AG04450 (cell line): ENCODE measurements at places on chromosomes 2 and 18.
A peak's percentile ranks its signal among the peaks of the same experiment; 100 is the strongest.

- no peak for DNase-seq
These were observed 166.5 kb downstream of the PTPRM start for GRCh38 chr18:7733642-7734041.

- DNase-seq: no peak
These were observed 131.2 kb downstream of the TMX3 start for GRCh38 chr18:68583685-68584084.

DNA sequence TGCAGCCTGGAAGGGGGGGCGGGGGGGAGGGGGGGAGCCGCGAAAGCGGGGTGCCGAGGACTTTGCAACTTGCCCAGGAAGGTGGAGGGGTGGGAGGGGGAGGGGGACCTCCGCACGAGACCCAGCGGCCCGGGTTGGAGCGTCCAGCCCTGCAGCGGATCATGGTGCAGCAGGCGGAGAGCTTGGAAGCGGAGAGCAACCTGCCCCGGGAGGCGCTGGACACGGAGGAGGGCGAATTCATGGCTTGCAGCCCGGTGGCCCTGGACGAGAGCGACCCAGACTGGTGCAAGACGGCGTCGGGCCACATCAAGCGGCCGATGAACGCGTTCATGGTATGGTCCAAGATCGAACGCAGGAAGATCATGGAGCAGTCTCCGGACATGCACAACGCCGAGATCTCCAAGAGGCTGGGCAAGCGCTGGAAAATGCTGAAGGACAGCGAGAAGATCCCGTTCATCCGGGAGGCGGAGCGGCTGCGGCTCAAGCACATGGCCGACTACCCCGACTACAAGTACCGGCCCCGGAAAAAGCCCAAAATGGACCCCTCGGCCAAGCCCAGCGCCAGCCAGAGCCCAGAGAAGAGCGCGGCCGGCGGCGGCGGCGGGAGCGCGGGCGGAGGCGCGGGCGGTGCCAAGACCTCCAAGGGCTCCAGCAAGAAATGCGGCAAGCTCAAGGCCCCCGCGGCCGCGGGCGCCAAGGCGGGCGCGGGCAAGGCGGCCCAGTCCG lies 540 bp downstream of the SOX11 start:
- DNase-seq: no peak

- DNase-seq: no peak
These were observed 73.6 kb downstream of the ST6GAL2 start for GRCh38 chr2:106812383-106812782.

DNA sequence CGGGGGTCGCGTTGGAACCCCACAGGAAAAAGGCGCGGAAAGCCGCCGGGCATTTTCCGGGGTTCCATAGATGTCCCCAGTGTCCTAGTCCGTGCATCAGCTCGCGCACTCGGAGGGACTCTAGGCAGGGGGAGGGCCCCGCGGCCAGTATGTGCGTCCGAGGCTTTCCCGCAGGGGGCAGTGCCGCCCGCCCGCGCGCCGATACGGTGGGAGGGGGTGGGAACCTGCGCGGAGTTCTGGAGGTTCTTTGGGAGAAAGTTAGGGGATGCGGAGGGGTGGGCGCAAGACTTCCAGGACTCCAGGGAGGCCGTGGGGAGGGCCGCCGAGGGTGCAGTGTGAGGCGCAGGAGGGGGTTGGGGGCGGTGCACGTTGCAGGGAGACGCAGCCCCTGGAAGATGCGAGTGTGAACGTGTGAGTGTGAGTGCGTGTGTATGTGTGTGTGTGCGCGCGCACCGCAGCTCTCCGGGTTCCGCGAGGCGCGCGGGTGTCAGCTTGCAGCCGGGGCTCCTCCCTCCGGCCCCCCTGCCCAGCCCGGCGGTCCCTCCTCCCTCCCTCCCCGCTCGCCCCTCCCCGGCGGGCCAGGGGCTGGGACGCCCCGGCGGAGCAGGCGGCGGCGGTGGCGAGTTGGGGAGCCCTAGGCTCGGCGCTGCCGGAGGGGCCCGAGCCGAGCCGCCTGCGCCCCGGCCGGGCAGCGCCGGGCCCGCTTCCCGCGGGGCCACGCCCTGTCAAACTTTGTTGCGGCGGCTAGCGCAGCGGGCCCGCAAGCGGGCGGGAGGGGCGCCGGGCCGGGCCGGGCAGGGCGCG lies at the start of gene TCF7L1:
Gene TCF7L1, plus strand, starts transcription at position 559 of the 804 bp plus-strand sequence. CDS start 293 bp downstream, outside the sequence.
- DNase-seq: peak; percentile 72

DNA sequence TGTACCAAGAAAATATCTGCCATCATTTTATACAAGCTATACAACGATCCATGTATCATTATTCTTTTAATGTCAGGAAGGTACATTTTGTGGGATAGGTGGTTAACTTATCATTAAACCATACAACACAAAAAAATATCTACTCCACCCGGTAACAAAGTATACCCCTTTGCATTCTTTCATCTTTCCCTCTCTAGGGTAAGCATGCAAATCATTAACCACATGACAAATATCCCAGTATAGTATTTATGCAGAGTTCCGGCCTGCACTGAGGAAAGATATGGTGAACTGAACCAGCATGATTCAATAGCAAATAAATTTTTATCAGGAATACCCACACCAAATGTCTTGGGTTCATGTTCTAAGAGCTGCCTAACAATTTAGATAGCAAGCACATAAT lies 22.5 kb upstream of the SULT1C2 start:
- no peak for DNase-seq

DNA sequence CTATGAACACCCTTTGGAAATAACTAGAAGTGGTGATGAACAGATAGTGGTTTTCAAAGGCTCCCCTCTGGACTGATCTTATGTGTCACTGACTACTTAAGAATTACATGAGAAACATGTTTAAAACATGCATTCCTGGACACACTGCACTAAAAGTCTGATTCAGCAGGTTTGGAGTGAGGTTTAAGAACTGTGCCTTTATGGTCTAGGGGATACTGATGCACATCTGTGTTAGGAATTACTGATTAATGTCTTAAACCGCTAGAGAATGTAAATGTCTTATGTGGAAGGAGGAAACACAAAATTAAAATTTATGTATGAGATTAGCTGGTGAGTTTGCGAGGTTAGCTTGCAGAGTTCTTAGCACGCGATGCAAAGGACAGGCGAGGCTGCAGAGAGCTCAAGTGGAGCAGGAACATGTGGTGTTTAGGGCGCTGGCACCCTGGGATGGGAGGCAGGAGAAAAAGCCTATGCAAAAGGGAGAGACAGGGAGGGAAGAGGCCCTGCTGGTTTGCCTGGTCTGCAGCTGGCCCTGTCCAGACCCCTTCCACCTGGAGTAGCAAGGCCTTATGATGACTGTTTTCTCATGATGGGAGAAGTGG lies 11.7 kb downstream of the SH3YL1 start:
- no peak for DNase-seq

DNA sequence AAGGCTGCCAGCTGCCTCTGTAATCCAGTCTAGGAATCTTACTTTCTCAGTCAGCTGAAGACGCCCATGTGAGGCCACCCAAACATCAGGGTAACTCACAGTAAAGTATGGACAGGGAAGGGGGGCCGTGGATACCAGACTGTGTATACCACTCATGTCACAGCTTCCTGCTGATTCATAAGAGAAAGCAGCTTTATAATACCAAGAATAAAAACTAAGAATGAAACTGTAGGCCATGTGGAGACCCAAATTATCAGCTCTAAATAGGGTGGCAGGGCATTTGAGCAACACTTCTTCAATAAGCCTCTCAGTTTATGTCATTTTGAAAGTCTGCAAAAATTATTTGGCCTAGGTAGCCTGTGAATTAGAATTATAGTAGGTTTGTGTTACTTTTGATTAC lies 115.0 kb upstream of the CDCA7 start:
- DNase-seq: no peak

DNA sequence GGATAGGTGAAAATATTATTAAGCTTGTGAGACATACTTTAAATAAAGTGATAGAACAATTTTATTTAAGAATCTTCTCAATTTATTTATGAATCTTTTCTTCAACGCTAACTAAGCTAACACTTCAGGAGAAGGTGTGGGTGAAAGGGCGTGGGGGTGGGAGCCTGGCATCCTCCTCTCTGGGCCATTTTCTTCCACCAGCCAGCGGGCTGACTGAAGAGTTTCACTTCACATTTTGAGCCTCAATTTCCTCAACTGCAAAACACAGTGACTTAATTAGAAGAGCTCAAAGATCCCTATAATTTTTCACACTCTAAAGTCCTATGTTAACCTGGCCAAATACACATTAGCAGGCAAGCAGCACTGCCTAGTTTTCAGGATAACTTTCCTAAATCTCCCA lies 94.8 kb downstream of the FTCDNL1 start:
- DNase-seq: no peak
